ENCODE measurements at places on chromosomes 6 and 20. TPM values are rescaled to one million over a fixed set of nuclear protein-coding genes. Genes with fewer than 3 reads are reported as not detected.
A peak's percentile ranks its signal among the peaks of the same experiment; 100 is the strongest.

DNA sequence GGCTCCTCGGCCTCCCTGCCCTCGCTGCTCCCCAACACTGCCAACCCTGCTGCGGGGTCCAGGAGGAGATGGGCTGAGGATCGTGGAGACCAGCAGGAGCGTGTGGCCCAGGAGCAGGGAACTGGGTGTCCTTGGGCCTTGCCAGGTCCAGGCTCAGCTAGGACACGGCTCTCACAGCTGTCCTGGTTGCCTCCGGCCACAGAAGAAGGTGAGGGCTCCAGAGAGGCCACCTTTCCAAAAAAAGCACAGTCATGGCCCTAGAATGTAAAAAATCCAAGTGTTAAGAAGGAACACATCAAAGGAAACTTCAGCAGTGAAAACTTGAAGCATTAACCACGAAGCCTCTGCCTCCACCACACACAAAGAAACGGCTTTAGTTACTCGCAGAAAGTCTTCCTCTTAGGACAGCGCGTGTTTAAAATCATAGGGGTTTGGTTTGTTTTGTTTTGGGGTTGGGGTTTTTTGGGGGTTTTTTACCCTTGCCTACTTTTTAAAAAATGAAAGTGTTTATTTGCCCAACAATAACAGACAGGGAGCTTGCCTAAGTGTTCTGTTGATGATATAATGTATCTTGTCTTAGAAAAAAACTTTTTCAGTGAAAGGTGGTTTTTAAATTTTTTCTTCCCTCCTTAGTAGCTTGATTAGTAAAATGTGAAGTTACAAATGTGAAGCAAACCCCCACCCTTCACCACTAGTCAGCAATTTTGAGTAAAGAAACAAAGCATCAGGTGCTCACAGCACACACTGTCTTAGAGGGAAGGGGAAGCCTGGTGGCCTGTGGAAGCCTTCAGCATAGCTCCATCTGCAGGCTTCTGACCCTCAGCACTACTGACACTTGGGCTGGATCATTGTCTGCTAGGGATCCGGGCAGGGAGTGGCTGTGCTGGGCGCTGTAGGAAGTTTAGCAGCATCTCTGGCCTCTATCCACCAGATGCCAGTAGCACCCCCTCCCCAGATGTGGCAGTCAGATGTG, 60.0 kb downstream of the PTPN1 start:
- H3K27ac ChIP-seq = no peak overlapping the region
- H3K4me3 ChIP-seq = no peak overlapping the region
- peaks cover 40% of the 10 kb centered on the region for H3K4me1 ChIP-seq
- H3K36me3 ChIP-seq = peaks cover 11% of the 10 kb centered on the region

DNA sequence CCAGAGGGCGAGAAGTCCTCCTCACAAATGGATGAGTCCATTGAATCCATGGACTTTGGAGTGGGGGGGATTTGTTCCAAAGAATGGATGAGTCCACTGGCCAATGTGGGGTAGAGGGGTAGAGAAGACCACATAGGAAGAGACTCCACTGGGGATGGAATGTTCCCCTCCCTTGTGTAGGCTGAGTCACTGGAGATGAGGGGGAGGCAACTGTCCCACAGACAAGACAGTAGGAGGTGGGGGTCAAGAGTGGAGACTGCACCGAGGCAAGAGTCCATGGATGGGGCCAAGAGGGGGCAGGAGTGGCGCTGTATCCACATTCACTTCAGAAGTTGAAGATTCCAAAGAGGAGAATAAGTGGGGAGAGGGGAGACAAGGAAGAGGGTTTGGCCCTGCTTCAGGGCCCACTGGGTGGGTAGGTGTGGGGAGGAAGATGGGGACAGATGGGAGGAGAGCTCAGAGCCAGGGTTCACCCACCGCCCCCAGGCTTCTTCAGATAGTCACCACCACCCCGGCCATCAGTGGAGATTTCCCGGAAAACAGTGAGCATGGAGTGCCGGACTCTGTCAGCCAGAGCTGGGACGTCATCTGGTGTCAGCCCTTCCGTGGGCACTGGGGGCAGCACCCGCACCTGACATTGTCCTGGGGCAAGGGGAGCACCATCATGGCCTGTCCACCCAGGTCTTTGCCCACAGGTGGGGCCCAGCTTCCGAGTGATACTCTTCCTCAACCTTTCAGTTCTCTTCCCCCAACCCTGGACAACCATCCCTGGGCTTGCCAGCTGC, 4.6 kb downstream of the EGFL8 start:
- H3K27ac ChIP-seq = no peak overlapping the region
- DNase-seq = no peak
- no peaks in the 10 kb centered on the region for H3K27me3 ChIP-seq
- H3K4me1 ChIP-seq = no peaks in the 10 kb centered on the region

DNA sequence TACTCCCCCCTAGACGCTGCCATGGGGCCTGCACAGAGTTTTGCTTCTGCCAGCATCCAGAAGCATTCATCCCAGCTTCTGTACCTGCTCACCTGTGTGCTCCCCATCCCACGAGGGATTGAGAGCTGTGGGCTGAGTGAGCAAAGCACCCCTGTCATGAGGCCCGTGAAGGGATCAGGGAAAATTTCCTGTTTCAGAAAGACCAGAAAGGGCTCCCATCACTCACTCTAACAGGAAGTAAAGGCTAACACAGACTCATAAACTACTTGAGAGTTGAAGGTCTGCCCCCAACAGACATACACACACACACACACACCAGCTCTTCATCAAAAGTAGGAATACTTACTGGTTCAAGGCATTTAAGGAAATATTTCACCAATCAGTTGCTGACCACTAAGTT, 256.5 kb upstream of the NT5E start:
- no peak overlapping the region for H3K4me3 ChIP-seq
- H3K36me3 ChIP-seq = no peaks in the 10 kb centered on the region
- H3K4me1 ChIP-seq = no peaks in the 10 kb centered on the region
- no peaks in the 10 kb centered on the region for H3K27me3 ChIP-seq
- no peak for DNase-seq

DNA sequence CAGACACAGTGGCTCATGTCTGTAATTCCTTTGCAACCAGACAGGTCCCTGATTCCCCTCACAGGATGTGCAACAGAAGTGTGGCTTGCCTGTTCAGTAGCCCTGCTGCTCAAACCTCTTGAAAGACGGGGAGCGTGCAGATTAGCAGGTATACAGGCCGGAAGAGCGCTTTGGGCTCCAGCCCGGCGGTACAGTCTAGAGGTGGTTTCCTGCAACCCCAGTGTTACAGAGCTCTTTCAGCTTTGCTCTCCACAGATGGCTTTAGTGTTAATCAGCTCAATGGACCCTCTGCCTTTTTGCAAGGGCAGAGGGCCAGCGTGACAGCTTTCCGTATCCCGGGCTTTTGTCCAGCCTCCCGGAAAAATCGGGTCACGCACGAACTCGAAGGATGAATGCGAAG, 67.2 kb upstream of the TNFRSF21 start:
- H3K27ac ChIP-seq = no peak overlapping the region
- no peak for DNase-seq
- H3K36me3 ChIP-seq = no peaks in the 10 kb centered on the region
- no peaks in the 10 kb centered on the region for H3K4me1 ChIP-seq
- no peaks in the 10 kb centered on the region for H3K27me3 ChIP-seq

DNA sequence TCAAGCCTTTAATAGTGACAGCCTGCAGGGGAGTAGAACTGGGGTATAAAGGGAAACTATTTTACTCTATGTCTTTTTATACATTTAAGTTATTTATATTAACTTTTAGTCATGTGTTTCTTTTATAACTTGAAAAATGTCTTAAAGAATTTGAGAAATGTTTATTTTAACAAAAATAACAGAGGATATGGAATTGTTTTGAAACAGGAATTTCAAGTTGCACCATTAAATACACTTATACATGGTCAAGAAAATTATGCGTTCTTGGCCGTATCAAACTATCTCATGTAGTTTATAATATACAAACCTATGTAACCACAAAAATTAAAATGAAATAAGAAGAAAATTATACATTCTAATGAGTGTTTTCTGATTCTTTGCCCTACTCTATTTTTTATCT, 282.7 kb downstream of the GRIK2 start:
- H3K36me3 ChIP-seq = no peaks in the 10 kb centered on the region
- H3K27me3 ChIP-seq = no peaks in the 10 kb centered on the region
- no peak overlapping the region for H3K4me3 ChIP-seq
- DNase-seq = no peak

DNA sequence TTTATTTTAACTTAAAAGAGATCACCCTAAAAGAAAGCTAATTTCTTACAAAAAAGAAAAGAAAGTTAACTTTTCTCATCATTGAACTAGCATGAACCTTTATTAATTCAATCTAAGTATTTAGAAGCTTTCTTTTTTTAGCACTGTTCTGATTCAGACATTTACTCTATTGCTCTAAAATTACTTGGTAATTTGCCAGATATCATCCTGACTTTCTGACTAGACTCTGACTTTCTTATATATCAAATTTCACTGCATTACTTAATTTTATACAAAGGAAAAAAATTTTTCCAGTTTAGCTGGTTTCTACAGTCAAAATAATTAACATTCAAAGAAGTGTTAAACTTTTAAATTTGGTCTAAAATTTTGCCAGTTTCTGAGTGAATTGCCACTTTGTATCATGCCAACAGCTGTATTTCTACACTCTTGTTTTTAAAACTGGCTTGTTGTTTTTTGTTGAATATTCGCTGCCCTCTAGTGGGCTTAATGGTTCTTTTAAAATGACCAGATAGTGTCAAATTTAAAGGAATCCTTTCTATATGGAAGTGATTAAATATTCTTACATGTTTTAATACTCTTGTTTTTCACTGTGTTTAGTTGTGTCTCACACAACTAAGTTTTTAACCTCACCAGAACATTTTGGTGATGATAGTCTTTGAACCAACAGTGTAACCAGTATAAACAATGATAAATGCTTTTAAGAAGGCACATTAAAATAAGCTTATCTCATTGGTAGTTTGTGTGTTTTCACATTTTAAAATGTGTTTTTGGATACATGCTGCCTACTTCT, 102.0 kb downstream of the POPDC3 start:
- H3K27me3 ChIP-seq = peaks cover 2% of the 10 kb centered on the region
- no peaks in the 10 kb centered on the region for H3K36me3 ChIP-seq
- DNase-seq = peak; percentile 72
- no peaks in the 10 kb centered on the region for H3K4me1 ChIP-seq

The C6orf118 gene
- not detected for total RNA-seq
